ENCODE measurements at places on chromosomes 1 and 21.

GRCh38 chr1:40094466-40095110 is 2.5 kb downstream of the PPT1 start:
- no peak for DNase-seq

DNA sequence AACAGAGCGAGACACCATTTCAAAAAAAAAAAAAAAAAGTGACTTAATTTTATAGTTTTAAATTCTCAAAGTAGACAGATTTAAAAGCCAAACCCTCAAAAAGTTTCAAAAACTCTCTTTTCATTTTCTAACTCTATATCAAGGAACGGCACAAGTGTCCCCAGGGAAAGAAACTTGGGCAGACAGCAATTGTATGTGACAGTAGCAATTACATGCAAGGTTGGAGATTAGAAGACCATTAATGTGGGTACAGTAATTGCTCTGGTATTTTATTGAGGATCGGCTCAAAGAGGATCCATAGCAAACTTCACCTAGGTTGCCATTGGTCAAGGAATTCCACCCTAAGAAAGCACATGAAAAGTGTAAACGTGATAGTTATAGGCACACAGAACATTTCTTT is 46.2 kb downstream of the ACBD6 start:
- no peak for DNase-seq

DNA sequence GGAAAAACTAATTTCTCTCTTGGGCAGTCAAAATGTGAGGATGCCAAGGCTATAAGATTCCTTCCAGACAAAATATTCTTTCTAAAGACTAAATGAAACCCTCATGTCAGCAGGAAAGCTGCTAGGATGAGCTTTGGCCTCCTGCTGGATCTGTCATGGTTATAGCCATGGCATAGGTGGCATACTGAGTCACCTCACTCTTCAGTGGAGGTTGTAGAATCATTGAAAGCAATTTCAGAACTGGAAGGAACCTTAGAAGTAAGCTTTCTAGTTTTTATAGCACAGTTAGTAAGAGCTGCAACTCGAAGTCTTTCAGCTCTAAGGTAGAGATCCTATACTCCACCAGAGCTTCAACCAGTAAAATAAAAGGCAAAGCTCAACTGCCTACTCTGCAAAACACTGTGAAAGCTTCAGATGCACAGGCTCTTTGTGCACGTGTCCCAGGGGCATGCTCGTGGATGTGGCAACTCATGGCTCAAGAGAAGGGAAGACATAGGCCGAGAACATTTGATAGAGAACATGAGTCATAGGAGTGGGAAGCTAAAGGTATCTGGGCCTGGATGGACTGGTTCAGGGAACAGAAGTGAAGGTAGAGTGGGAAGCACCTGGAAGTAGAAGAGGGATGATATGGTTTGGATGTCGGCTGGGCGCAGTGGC is 5.8 kb downstream of the AVPR1B start:
- peak; percentile 37 for DNase-seq

DNA sequence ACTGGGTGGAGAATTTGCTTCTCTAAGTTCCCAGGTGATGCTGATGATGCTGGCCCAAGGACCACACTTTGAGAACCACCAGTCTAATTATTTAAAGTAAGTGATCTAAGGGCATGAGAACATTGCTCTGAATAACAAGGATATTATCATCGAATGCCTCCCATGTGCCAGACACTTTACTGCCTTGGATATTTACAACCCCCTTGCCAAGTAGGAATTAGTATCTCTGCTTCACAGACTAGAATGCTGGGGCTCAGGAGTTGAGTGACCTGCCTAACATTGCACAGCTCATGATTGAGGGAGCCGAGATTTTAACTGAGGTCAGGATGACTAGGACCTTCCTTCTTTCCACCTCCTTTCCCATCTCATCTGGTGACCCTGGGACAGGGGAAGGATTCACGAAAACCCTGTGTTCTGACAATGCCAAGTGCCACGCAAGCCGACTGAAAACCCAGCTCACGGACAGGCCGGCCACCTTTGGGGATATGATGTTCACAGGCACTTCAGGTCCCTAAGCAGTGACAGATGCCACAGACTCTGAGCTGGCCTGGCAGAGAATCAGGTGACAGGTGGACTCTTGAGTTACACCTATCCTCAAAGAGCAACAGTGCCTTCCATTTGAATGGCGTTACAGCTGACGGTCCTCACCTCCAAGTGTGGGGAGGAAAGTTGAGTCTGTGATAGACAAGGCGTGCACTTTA is 230.7 kb downstream of the TOMM20 start:
- no peak for DNase-seq

GRCh38 chr1:199858171-199858570 is 169.3 kb upstream of the NR5A2 start:
- no peak for DNase-seq

DNA sequence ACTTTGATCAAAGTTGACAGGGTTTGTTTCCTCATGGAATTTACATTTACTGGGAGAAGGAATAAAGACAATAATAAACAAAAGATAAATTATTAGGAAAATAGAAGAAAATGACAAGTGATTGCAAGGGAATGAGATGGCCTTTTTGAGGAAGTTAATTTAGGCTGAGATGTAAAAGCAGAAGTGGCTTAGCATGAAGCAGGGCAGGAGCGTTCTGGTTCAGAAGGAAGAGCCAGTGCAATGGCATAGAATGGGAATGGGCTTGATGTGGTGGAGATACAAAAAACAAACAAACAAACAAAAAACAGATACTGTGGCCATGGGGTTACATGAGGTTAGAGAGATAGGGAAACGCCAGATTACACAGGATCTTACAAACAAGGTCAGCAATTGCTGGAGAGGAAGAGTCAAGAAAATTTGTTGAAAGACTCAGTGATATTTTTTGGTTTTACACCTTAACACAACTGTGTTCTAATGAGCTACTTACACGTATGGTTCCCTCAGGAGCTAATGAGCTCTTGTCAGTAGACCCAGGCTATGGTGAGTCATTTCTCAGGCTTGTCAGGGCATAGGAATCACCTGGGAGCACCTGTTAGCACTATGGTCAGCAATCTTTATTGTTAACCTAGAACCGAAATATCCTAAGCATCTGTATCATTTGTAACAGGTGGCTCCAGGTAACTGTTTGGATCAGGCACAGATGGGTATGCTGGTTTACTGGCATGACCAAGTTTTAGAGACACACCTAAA is 8.7 kb upstream of the CADM3 start:
- DNase-seq, result no peak

GRCh38 chr1:27603681-27604578 is at the start of gene AHDC1:
Gene AHDC1 (minus strand): TSS chr1:27604144. CDS start chr1:27552115, 52,029 bp downstream.
- peak; percentile 96 for DNase-seq
